Cerebellum (tissue), 4 donors: ENCODE measurements at places on chromosomes 6 and 20.

DNA sequence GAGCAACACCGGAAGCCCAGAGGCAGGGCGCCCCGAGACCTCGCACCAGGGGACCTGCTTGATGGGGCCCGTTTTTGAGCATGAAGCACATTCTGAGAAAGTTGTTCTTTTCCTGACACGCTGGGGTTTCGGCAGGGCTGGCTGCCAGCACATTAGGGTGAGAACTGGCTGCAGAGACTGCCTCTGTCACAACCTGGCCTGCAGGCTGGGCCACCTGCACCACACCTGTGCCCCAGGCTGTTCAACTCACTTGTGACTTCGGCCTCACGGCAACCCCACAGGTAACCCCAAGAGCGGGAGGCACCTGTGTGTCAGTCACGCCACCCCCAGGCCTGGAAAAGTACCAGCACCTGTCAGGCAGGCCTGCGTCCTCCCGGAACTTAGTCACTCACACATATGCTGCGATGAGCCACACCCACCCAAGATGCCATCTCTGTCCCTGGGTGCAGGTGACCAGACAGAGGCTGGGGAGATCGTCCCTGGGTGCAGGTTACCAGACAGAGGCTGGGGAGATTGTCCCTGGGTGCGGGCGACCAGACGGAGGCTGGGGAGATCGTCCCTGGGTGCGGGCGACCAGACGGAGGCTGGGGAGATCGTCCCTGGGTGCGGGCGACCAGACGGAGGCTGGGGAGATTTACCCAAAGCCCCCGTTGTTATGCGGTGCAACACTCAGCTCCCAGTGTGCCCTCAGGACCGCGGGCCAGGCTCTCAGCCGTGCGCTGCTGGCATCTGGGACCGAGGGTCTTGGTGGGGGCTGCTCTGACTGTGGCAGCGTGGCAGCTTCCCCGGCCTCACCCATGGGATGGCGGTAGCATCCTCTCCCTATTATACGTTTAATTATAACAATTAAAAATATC is 82.5 kb upstream of the BHLHE23 start:
- DNase-seq = no peak

GRCh38 chr6:163371129-163371528 is 43.4 kb upstream of the QKI start:
- no peak for DNase-seq

DNA sequence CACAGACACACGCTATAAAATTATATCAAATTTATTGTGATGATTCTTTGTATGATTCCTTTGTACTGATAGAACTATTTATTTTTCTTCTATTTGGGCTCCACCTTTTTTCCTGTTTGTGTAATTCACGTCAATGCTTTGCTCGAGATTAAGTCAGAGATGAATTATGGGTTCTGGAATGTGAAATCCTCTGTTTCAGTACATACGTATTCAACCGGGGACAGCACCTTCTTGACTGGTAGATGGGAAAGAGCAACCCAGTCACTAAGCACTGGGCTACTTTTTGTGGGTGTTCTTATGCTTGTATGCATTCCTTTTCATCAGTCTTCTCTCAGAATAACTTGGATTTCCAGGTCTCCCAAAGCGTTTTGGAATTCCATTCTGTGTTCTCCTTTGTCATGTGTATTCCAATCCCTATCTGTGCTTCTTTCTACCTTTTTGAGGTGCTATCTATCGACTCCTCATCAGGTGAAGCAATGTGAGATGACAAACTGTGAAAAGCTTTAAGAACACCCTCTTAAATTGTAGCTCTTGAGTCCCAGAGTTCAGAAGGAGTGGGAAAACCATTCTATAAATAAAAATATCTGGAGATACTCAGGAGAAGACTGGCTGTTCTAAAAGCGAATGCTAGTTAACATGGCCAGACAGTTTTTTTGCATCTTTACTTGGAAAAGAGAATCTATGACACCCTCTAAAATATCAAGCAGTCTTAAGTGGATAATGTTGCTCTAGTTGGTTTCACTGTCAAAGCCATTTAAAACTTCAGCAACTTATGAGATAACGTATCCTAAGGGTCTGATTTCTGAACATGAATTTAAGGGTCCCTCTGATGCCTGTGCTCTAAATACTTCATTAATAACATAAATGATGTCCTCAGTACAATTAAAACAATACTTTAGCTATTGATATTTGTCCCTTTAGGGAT is 197.7 kb upstream of the PREP start:
- no peak for DNase-seq

DNA sequence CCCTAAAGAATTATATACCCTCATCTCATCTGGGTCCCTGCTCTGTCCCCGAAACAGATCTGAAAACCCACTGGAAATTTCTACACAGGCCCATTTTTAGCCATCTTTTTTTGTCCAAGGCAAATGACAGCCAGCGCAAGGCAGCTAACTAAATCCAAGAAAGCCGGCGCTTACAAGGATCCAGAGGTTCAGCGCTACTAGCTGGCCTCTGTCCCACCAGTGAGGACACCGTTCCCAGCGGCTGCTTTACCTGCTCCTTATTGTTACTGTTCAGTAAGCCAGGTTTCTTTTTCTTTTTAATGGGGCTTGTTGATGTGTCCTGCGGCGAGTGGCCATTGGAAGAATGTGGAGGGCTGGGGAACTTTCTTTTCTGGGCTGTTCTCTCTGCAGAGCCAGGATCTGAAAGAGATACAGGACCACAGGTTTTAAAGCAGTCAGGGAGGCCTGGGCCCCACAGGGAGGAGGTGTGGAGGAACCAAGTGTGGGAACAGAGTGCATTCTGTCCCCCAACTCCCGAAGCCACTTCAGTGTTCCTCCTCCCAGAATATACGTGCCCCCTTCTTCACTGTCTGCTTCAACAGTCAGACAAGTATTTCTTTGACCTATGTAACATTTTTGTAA is 46.6 kb downstream of the ZMYND8 start:
- no peak for DNase-seq

DNA sequence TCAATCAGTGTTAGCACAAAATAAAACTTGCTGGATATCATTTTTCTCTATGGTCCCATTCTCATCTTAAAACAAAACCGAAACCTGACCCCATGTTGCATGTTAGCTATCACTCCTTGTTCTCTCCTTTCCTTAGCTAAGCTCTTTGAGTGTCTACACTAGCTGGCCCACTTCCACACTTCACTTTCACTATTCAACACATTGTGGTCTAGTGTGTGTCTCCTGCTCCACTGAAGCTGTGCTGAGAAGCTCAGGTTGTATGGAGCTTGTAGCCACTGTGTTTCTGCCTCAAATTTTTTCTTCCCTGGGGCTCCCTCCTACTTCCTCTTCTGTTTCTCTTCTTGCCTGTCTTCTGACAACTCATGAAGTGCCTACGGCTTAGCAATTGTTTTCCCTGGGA is 223.0 kb downstream of the NKAIN2 start:
- no peak for DNase-seq

GRCh38 chr6:162090734-162091133 is 636.8 kb downstream of the PRKN start:
- no peak for DNase-seq
